ENCODE measurements at places on chromosomes 2 and 18.

GRCh38 chr2:124308319-124309062, 283.4 kb downstream of the CNTNAP5 start:
- DNase-seq = no peak

DNA sequence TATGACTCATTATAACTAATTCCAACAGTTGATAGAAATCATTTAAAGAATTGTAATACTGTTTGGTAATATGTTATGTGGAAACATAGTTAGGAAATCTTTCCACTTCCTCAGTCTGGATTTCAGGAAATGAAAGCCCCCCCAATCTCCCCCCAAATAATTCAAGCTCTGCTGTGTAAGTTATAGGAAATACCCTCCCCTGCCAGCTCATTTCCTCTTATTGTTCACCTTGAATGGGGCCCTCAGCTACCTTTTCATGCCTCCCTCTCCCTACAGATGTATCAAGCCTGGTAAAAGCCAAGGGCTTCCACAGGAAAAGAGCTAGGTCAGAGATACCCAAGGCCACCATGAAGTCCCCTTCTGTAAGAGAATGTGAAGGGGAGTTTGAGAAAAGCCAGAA, 155.5 kb downstream of the CNTNAP5 start:
- DNase-seq = no peak

- DNase-seq = no peak
Observed at GRCh38 chr2:40298026-40298425, 153.9 kb downstream of the SLC8A1 start.

DNA sequence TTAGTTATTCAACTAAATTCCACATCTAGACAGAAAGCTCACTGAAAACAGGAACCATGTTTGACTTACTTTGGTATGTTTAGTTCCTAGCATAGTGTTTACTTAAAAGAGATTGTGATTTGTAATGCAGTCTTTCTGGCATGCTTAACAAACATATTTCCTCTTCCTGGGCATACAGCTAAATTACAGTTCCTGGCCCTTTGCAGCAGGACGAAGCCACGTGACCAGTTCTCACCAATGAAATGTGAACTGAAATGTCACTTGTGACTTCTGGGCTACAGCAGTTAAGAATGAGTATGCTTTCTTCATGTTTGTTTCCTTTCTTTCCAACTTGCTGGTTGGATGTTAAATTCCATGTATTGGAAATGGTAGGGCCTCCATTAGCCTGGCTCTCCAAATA, 330.5 kb downstream of the FIGN start:
- DNase-seq = no peak

GRCh38 chr2:223019987-223020717, 31.8 kb upstream of the KCNE4 start:
- DNase-seq = no peak

DNA sequence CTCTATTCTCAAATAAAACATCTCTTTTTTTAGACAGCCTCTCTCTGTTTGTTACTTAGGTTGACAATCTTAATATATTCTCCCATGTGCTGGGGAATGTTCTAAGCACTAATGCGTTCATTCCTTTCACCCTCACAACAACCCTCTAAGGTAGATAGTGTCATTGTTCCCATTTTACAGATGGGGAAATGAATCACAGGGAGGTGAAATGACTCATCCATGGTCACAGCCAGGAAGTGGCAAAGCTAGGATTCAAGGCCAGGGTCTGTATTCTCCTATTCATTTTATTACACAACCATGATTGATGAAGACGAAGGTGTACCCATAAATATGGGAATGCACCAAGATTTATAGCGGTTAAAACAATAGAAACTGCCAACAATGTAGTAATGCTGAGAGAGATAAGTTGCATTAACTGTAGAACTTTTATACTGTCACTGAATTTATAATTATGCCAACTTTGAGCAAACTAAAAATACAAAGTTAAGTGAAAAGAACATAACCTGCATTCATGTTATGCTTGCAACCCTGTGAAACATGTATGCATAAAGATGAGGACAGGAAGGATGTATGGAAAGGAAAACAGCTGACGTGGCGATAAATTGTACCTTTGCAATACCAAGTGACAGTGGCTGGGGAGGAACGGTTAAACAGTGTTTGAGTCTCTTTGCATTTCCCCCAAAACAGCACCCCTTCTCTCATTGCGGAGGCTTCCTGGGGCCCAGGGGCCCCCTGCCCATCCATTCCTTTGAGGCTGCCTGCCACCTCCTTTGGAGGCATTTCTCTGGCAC, 257.7 kb upstream of the AGAP1 start:
- no peak for DNase-seq

DNA sequence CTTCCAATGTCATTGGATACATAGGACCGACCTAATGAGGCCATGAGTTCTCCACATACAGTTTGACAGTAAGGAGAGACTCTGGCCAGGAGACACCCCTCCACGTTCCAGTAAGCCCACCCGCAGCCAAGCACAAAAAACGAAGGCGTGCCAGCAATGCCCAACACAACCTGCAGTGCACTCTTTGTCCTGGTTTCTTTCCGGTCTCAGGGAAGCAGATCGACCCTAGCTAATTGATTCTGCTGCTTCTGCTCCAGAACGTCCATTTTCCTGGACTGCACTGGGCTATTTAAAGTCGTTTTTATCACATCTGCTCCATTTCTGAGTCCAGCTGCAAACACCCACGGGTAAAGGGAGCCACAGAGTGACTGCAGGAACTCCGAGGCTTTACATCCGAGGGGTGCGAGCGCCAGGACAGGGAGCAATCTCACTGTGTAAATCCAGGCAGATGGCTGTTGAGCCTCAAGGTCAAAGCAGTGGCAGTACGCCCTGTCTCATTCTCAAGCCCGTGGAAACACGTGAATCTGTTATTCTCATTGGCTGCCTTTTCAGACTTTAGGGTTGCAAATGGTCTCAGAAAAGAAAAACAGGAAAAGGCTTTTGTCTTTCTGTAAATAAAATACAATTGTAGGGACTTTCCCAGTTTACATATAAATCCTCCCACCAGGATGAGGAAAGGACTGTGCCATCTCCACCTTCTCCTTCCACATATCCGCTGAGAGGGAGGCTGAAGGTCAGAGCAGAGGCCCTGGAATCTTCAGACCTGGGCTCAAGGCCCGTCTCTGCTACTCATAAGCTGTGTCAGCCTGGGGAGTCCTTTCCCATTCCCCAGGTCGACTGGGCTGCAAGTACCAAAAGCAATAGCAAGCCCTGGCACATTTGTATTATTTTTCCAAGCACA, 40.7 kb downstream of the TMEM163 start:
- DNase-seq = no peak

DNA sequence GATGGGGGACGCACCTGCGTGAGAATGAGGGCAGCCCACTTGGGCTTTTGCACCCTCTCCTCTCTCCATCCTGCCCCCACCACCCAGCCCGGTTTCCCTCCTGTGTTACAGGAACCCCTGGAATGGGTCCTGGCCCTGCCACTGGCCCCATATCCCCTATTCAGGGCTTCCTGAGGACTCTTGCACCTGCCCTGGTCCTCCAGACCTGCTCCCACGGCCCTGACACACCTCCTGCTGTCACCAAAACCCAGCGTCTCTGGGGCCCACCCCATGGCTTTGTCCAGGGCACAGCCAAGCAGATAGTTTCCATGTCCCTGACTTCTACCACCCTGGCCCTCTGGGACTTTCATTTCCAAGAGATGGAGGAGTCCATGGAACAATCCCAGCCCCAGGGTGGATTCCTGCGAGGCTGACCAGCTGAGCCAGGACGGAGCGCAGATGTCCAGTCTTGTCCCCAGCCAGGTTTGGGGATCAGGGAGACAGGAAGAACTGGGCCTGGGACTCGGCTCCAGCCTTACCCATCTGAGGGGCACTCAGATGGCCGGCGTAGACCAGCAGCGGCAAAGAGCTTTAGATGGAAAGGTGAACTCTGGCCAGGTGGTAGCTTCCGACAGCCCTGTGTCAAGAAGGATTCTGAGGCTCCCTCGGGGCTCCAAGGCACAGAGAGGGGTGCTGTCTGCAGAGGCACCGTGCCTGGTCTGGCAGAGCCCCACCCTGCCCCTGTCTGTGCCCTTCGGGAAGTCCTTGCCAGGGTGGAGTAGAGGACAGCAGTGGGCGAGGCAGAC, 12.0 kb downstream of the GPR35 start:
- no peak for DNase-seq

DNA sequence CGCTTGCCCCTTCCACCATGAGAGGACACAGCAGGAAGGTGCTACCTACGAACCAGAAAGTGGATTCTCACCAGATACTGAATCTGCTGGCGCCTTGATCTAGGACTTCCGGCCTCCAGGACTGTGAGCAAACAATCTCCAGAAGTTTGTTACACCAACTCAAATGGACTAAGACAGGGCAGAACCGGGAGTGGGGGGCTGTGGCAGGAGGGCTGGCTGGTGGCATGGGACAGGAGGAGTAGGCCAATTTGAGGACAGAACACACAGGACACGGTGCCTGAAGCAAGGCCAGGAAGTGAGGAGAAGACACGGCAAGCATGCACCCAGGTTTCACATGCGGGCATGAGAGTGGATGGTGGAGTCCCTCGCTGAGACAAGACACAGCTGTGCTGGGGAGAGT, 40.1 kb downstream of the CRACDL start:
- no peak for DNase-seq

DNA sequence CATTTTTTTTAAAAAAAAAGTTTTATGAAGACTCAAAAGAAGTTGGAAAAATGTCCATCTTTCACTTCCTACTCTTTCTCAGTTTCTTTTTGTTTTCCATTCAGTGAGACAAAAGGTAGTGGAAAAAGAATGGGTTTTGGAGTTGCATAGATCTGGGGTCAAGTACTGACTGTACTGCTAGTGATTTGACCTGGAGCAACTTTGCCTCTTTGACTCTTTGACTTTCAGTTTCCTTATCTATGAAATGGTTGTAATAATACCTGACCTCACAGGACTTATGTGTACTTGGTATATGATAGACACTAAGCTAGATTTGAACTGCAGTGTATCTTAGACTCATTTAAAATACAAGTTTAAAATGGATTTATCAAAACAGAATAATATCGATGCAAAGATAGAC, 3.5 kb upstream of the KCNE4 start:
- no peak for DNase-seq

GRCh38 chr18:21218862-21219261, 23.2 kb upstream of the GREB1L start:
- DNase-seq = no peak

GRCh38 chr2:44942304-44943030, 965 bp downstream of the SIX3 start:
- no peak for DNase-seq

GRCh38 chr18:68219872-68220271, 495.0 kb downstream of the TMX3 start:
- DNase-seq = no peak

DNA sequence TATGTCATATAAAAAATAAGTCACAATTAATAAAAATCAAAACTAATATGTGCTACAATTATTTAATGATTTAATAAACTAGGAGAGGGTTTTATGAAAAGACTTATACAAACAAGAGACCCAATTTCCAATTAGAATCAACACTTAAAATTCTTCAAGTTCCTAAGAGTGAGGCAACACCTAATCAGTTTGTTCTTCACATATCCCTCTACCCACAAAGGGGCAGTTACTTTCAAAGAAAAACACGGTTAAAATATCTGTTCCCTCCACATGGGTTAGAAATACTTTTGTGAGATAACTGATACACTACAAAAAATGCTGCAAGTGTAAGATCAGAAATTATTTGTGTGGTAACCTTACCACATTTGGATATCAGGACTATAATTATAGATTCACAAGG, 357.0 kb downstream of the ERBB4 start:
- no peak for DNase-seq

- DNase-seq = no peak
Observed at GRCh38 chr2:113164215-113164929, 9.4 kb upstream of the PSD4 start.

- no peak for DNase-seq
Observed at GRCh38 chr2:168365094-168365621, 90.9 kb upstream of the CERS6 start.

- DNase-seq = no peak
Observed at GRCh38 chr2:108189316-108189715, 50.5 kb upstream of the SULT1C3 start.

GRCh38 chr2:43743706-43744105, 30.1 kb upstream of the DYNC2LI1 start:
- DNase-seq = no peak

DNA sequence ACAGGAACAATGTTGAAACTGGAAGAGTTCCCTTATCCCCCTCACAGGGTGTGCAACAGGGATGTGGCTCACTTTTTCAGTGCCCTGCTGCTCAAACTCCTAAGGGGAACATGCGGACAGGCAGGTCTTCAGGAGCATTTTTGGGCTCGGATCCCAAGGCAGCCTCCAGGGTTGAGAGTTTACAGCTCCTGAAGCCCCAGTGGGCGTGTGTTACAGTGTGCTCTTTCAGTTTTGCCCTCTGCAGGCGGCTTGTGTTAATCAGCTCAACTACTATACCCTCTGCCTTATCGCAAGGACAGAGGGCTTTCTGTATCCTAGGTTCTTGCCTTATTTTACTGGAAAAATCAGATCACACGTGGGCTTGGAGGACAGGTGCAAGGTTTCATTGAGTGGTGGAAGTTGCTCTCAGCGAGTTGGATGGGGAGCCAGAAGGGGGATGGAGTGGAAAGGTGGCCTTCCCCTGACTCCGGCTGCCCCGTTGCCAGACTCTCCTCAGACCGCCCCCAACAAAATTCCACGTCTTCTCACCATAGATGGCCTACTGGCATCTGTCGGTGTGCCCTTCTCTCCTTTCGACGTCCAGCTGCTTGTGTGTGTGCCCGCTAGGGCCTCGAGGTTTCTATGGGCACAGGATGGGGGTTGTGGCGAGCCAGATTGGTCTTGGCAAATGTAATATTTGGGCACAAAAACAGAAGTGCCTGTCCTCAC, 541.9 kb downstream of the TMX3 start:
- no peak for DNase-seq

DNA sequence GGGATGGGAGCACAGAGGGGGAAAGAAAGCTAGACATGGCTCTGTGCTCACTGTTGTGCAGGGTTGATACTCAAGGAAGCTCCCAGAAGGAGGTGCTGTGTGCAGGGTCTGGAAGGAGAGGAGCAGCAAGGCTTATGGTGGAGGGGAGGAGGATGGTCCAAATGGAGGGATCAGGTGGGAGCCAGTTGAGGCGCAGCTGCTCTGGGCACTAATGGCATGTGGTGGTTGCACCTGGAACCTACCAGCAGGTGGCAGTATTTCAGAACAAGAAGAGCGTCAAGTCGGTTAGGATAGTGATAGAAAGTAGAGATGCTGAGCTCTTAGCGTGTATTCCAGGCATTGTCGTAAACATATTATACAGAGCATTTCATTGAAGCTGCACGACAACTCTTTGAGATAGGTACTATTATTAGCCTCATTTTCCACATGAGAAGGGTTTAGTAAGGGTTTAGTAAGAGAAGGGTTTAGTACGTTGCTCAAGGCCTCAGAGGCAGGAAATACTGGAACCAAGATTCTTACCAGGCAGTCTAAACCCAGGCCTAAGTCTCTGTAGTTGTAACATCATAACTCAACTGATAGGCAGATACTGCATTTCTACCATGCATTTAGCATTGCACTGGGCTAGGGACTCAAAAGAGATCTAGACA, 223.7 kb downstream of the CYP26B1 start:
- peak; percentile 82 for DNase-seq

GRCh38 chr18:78728784-78729467, 250.7 kb upstream of the SALL3 start:
- DNase-seq = no peak
